ENCODE measurements at places on chromosomes 6 and 20.

DNA sequence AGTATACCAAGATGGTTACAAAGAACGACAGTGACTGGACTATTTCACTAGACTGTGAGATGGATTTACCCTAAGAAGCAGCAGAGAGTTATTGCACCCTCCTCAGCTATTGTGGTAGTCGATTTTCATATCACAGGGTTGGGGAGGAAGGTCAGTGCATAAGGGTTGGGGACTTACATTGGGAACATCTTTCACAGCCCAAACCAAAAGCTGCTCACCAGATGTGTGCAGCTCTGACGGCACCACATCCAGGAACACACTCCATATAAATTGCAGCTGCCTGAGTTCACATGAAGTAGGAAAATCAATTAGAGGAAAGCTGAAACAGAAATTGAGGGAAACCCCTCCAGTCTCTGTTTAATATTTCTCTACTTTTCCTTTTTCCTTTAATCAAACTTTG is 470.5 kb upstream of the NRSN1 start:
- no peak for DNase-seq

GRCh38 chr20:35674921-35675320 is 10.2 kb upstream of the CPNE1 start:
- DNase-seq, result no peak

DNA sequence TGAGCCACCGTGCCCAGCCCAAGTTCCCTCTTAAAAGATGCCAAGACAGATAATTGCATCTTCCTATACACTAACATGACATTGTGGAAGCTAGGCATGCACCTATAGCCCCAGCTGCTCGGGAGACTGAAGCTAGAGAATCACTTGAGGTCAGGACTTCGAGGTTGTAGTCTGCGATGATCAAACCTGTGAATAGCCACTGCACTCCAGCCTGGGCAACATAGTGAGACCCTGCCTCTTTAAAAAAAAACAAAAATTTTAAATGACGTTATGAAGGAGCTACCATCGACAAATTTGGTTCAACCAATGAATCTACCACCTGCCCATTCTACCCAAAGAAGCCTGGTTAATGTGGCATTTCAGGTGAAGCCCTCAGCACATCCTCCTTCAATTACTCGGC is 80.7 kb downstream of the TBC1D7 start:
- no peak for DNase-seq

DNA sequence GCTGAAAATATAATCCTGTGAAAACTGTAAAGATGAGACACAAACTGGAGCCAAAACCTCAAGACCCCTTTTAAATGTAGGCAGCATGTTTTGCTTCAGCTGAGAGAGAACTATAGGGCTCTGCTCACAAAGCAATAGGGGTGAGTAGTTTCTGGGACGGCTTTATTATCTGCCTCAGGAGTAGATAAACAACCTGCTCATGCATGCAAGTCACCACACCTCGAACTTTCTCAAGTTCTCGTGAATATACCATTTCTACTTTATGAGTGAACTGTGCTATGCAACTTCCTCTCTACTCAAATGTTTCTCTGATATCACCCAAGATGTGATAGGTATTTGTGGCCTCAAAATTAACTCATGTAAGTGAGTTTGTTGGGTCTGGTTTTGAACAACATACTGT is 7.5 kb upstream of the OOEP start:
- DNase-seq, result no peak

GRCh38 chr20:41172296-41173140 is 35.2 kb downstream of the PLCG1 start:
- DNase-seq, result peak; percentile 12

GRCh38 chr6:125923366-125923877 is 33.1 kb upstream of the HINT3 start:
- no peak for DNase-seq

- DNase-seq, result peak; percentile 48
Measured at GRCh38 chr20:62063981-62064769, 1.5 kb downstream of the TAF4 start.

- no peak for DNase-seq
Measured at GRCh38 chr6:150756173-150756572, 109.3 kb upstream of the MTHFD1L start.

GRCh38 chr6:40982917-40983316 is 56.1 kb downstream of the UNC5CL start:
- no peak for DNase-seq

GRCh38 chr6:126185774-126186173 is 154.1 kb upstream of the CENPW start:
- no peak for DNase-seq

GRCh38 chr6:84581494-84582259 is 182.7 kb downstream of the TBX18 start:
- DNase-seq, result no peak

GRCh38 chr20:58228103-58228483 is 360 bp downstream of the ANKRD60 start:
- DNase-seq, result peak; percentile 29

Measured in WTC11 (cell line).